ENCODE measurements at places on chromosomes 4 and X. TPM values are rescaled to one million over a fixed set of nuclear protein-coding genes. Genes with fewer than 3 reads are reported as not detected.

SOX3 gene
- 0.77 TPM for total RNA-seq

KLHL13 gene
- total RNA-seq, result 4.5 TPM

SPIN4 gene
- 5.3 TPM for total RNA-seq

BEX1 gene
- total RNA-seq, result 307 TPM

SPANXA2 gene
- total RNA-seq, result not detected

AMTN gene
- total RNA-seq, result not detected

NHSL2 gene
- 11.4 TPM for total RNA-seq

H2BW2 gene
- not detected for total RNA-seq

MAGEB3 gene
- not detected for total RNA-seq

CXCL10 gene
- total RNA-seq, result not detected

TBC1D8B gene
- total RNA-seq, result 5.6 TPM

BMPR1B gene
- 25.6 TPM for total RNA-seq

KCNE5 gene
- total RNA-seq, result 1.3 TPM

MAD2L1 gene
- total RNA-seq, result 4.8 TPM

FAM9B gene
- not detected for total RNA-seq

CT47B1 gene
- total RNA-seq, result not detected

CWH43 gene
- not detected for total RNA-seq

PCDH10 gene
- 88.3 TPM for total RNA-seq

HDAC6 gene
- total RNA-seq, result 110 TPM

DGKK gene
- total RNA-seq, result 0.10 TPM

SPIN2A gene
- total RNA-seq, result 2.5 TPM

CXCL3 gene
- total RNA-seq, result not detected

MAGEA4 gene
- not detected for total RNA-seq

HSFX2 gene
- not detected for total RNA-seq

ADRA2C gene
- total RNA-seq, result 9.1 TPM

SYTL4 gene
- 19.5 TPM for total RNA-seq

ADH7 gene
- not detected for total RNA-seq

ZNF674 gene
- 7.1 TPM for total RNA-seq

ERCC6L gene
- total RNA-seq, result not detected

IL2 gene
- total RNA-seq, result not detected

PPP3CA gene
- total RNA-seq, result 353 TPM
